ENCODE measurements at places on chromosomes 7 and 10. TPM values are rescaled to one million over a fixed set of nuclear protein-coding genes. Genes with fewer than 3 reads are reported as not detected.

TSPAN33 gene
- total RNA-seq = 1.7 TPM

PILRA gene
- total RNA-seq = not detected

PYROXD2 gene
- total RNA-seq = 1.1 TPM

ALOX5 gene
- total RNA-seq = 0.13 TPM

AKR1C2 gene
- total RNA-seq = 222 TPM

ITPRID1 gene
- not detected for total RNA-seq

ZNF485 gene
- 4.7 TPM for total RNA-seq

LIPF gene
- not detected for total RNA-seq
